Activated naive CD8-positive, alpha-beta T cell treated with anti-CD3 and anti-CD28 coated beads for 36 hours (primary cell): ENCODE measurements at places on chromosomes 7 and 10.

GRCh38 chr10:89427629-89428028 lies 13.3 kb downstream of the IFIT5 start:
- DNase-seq: no peak

DNA sequence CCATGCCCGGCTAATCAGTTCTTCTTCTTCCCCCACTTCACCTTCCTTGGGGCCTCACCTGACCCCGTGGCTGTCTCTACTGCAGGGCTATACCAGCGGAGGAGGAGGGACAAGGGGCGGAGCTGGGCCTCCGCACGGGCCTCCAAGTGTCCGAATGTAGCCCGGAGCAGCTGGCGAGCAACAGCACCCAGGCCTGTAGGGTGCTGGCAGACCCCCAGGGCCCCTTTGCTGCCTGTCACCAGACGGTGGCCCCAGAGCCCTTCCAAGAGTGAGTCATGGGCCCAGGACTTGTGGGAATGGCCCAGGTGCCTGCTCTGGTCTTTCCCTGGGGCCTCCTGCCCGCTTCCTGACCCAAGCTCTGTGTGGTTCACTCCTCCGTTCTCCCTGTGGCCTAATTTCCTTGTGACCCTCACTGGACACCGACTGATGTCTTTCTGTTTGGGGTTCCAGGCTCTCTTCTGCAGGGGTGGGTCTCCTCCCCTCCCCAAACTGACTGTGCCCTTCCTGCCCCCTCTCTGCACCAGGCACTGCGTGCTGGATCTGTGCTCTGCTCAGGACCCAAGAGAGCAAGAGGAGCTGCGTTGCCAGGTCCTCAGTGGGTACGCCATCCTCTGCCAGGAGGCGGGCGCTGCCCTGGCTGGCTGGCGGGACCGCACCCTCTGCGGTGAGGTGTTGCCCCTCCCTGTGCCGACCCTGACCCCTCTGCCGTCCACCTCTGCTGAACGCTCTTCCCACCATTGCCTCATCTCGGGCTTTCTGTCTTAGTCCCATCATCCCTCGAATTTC lies 35.2 kb downstream of the EPHB4 start:
- no peak for DNase-seq

- no peak for DNase-seq
Observed at GRCh38 chr10:29250066-29250465, 38.8 kb upstream of the LYZL1 start.

- no peak for DNase-seq
Observed at GRCh38 chr7:138358850-138359341, 101.2 kb upstream of the TRIM24 start.

GRCh38 chr10:125141860-125142484 lies 18.4 kb downstream of the CTBP2 start:
- DNase-seq: no peak

DNA sequence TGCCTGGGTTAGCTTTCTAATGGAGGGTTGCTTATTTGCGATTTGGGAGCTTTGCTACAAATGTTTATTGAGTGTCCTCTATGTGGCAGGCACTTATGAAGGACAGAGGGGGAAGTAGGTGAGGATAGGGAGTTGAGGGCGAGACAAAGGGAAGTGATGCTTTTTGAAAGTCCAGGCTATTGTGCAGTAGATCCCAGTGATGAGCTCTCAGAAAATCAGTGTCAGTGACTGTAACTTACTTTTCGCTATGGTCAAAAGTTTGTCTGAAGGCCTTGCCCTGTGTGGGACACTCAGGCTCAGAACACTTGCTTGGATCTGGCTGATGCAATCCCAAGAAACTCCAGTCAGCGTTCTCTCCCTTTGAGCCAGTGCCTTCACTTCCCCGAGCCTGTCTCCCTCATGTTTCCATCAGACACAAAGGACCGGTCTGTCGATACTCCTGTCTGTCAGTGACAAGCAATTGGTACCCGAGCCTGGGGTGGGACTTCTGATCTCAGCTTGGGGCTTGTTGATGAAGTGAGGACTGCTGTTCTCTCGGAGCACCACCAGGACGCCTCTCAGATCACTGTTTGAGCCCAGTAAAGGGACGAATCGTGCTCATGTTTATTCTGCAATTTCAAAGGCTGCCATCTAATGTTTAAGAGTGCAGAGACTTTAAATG lies 63.1 kb upstream of the SORCS3 start:
- no peak for DNase-seq

DNA sequence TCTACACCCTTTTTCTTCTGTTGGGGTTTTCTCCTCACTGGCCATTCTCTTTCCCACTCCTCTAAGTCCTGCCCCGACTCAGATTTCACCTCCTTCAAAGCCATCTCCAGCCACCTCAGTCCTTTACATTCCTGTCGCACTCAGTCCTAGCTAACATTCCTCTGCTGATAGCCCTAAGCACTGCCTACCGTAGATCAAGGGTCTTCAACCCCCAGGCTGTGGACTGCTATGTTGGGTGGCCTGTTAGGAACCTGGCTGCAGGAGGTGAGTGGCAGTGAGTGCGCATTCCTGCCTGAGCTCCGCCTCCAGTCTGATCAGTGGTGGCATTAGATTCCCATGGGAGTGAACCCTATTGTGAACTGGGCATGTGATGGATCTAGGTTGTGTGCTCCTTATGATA lies 11.2 kb downstream of the PFKFB3 start:
- DNase-seq: no peak

DNA sequence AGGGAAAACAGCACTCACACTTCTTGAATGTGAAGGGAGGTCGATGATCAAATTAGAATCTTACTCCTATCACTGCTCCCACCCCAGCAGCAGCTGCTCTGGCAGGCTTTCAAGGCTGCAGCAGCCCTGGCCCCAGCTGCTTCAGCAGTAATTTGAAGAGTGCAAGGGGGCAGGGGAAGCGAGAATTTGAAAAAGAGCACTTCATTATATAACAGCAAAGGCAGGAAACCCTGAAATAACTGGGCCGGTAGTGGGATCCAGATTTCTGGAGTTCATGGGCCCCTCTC lies 44.9 kb downstream of the MYPN start:
- DNase-seq: no peak

- DNase-seq: no peak
Observed at GRCh38 chr10:12806228-12807095, 195.1 kb downstream of the CCDC3 start.

DNA sequence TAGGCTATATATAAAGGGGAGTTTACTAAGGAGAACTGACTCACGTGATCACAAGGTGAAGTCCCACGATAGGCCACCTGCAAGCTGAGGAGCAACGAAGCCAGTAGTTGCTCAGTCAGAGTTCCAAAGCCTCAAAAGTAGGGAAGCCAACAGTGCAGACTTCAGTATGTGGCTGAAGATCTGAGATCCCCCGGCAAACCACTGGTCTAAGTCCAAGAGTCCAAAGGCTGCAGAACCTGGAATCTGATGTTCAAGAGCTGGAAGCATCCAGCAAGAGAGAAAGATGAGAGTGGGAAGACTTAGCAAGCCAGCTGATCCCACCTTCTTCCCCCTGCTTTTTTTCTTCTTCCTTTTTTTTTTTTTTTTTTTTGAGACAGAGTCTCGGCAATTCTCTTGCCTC lies 27.0 kb upstream of the GSDME start:
- DNase-seq: no peak

DNA sequence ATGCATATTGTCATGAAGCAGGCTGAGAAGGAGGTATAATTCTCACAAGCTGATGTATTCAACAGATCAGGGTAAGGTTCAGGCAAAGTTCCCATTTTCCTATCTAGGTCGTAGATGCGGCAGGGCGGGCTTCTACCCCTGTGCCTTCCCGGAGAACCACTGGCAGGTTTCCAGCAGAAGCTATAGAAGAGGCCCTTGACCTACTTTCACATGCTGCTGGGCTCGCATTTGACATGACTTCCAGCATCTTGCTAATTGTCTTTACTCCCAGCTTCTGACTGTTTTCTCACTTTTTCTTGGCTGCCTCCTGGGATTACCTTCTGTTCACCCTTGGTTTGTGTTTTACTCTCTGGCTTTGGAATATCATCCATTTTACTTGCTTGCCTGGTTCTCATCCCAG lies 32.6 kb upstream of the ORC5 start:
- DNase-seq: no peak

- no peak for DNase-seq
Observed at GRCh38 chr10:42836096-42836495, 53.5 kb downstream of the BMS1 start.

GRCh38 chr10:72061491-72061890 lies 26.9 kb downstream of the SPOCK2 start:
- DNase-seq: no peak

DNA sequence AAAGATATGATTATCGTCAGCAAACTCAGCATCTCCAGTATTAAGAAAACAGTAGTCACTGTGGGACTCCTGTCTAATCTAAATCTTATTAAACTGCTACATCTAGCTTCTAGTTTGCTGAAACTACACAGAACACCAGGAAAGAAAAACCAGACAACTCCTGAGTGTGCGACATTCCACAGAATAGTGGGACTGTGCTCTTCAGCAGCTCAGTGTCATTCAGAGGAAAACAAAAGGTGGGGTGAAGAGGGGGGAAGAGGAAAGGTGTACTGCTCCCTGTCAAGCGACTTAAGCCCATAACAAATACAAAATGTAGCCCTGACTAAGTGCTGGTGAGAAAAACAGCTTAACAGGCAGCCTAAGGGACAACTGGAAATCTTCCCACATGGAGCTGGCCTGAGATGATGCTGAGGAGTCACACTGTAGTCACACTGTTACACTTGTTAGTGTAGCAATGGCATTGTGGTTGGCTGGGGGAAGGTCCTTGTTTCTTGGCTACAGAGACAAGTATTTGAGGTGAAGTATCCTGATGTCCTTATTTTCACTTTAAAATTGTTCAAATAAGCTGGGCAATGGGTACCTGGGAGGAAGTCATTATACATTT lies 135.5 kb downstream of the USP6NL start:
- DNase-seq: no peak

DNA sequence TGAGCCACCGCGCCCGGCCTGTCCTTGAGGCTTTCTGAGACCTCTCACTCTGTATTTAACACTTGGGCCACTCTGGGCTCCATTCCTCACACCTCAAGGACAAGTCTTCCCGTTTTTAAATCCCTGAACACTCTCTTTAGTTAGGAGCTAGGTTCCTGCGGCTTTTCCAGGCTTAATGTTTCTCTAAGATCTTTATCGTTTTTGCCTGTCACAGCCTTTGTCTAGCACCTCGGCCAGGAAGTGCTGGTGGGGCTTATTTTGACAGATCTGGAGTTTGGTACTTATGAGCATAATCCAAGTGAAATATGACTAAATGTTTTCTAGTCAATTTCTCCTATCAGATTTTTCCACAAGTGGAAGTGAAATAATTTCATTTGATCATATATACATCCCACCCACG lies 186.6 kb downstream of the DPY19L1 start:
- no peak for DNase-seq

- DNase-seq: no peak
Observed at GRCh38 chr10:113252650-113253618, 299.9 kb upstream of the HABP2 start.

DNA sequence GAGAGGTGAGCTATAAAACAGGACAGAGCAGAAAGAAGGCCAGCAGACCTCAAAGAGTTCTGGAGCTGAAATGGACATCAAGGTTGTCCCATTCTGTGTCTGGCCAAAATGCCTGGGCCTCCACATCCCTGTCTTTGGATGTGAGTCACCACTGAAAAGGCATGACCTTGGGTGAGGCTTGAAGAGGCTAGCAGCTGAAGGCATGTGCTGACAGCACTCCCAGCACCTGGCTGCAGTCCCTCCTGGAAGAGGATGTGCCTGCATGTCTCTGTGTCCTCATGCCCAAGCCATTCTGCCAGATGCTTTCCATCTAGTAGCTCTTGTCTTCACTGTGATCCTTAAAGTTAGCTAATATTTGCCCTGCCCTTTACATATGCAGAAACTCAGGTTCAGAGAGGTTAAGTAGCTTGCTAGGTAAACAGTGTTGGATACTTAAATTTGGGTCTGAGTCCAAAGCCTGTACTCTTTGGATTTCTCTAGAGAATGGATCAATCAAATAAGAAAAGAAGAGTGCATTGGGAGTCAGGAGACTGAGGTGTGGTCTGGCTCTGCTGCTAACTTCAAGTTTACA lies 35.8 kb downstream of the HECW1 start:
- no peak for DNase-seq

- DNase-seq: no peak
Observed at GRCh38 chr10:84065804-84066601, 73.3 kb upstream of the GHITM start.

DNA sequence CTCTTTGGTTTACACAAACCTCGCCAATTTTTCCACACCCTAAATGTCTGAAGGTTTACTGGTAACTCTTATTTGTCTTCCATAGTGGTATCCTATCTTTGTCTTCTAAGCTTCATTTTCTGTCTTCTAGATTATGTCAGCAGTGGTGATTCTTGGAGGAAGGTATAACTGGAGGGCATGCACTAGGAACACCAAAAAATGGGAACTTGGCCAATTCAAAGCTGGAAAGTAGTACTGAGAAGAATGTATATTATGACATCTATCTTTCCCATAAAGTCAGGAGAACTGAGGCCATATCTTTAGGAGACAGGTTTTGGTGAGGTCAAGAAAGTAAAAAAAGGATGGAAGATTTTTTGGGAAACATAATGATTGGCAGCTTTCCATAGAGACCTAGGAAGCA lies 113.3 kb downstream of the CPEB3 start:
- no peak for DNase-seq

- DNase-seq: no peak
Observed at GRCh38 chr10:122206471-122207065, 64.5 kb upstream of the BTBD16 start.

GRCh38 chr10:47298715-47299114 lies 1.3 kb upstream of the GDF10 start:
- DNase-seq: no peak

- no peak for DNase-seq
Observed at GRCh38 chr10:124983321-124983720, 41.4 kb downstream of the ZRANB1 start.

DNA sequence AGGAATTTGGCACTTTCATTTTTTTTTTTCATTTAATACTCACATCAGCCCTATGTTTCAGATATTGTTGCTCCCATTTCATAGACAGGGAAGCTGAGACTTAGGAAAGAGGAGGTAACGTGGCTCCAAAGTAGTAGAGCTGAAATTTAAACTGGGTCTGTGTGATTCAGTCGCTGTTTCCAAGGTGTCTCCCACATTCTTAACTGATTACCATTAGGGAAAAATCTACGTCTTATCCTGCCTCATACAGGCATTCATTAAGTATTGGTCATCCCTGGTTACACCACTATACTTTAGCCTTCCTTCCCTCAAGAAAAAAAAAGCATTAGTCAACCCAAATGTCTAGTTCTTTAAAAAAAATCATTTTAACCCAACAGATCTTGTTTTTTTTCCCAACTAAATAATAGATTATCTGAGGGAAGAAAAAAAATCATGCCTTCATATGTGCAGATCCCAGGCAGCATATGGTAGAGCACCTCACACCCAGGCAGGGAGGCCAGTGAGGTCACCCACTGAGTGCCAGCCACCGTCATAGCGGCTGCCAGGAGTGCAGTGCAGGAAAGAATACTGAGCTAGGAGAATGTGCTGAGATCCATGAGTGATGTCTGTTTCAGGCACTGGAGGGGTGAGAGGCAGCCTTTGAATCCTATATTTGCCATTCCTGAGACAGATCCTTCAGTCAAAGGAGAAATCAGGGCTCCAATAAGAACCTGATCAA lies 59.0 kb upstream of the SORCS3 start:
- no peak for DNase-seq

GRCh38 chr7:105399043-105399725 lies 10.5 kb upstream of the SRPK2 start:
- no peak for DNase-seq

- no peak for DNase-seq
Observed at GRCh38 chr7:36438211-36438610, 48.5 kb downstream of the ANLN start.

GRCh38 chr7:95529701-95530100 lies 44.0 kb downstream of the ASB4 start:
- no peak for DNase-seq

GRCh38 chr7:37286454-37286832 lies 162.2 kb downstream of the ELMO1 start:
- DNase-seq: no peak

- no peak for DNase-seq
Observed at GRCh38 chr10:111273635-111274034, 196.8 kb downstream of the ADRA2A start.
